ENCODE measurements at places on chromosomes 1 and 21.

GRCh38 chr1:27044613-27045151 lies 32.0 kb upstream of the TENT5B start:
- DNase-seq, result peak; percentile 80

GRCh38 chr1:196677781-196678509 lies 26.1 kb downstream of the CFH start:
- DNase-seq, result no peak

- no peak for DNase-seq
These were observed 1.6 kb upstream of the EVA1C start for GRCh38 chr21:32410916-32411315.

GRCh38 chr1:233364695-233365539 lies 37.4 kb downstream of the MAP3K21 start:
- DNase-seq, result no peak

- DNase-seq, result no peak
These were observed 69.8 kb downstream of the HFM1 start for GRCh38 chr1:91334856-91335255.

DNA sequence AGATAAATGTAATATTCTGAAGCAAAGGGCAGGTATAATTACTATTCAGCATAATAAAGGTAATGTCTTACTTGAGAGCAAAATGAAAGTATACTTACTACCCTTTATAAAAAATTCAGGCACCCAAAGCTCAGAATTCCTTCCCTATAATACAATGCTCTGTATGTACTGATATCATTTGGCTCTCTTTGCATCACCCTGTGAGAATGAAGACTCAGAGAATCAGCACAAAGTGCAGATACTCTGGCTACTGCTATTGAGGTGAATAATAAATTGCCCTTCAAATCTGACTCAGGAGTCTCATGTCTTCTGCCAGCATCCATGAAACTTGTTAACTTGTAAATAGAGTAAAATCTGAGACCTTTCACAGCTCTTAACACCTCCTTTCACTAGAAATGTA lies 108.5 kb upstream of the KCTD3 start:
- DNase-seq, result no peak

- DNase-seq, result no peak
These were observed 10.1 kb downstream of the RUNX3 start for GRCh38 chr1:24919791-24920532.

DNA sequence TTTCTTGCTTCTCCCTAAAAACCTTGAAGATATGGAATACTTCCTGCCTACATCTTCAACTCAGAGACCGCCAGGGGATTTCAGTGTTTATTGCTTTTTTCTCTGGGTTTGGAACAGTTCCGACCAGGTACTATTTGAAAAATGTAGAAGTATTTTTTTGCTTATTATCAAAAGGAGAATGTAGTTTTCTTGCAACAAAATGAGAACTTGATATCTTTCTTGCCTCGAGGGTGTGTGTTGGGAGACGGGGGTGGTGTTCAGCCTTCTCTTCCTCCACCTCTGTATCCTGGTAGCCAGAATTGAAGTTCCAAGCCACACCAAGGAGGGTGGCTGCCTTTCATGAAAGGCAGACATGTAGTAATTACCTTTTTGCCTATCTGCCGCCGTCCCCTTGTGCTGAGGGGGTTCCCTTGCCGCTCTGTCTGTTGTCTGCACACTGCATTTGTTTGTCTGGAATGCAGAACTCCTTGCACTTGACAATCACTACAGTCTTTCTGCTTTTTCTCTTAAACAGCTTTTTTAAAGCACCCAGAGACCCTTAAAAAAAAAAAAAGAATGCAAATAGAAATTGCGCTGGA lies 212.1 kb downstream of the PBX1 start:
- no peak for DNase-seq

- DNase-seq, result no peak
These were observed 9.7 kb downstream of the KIFAP3 start for GRCh38 chr1:170064821-170065220.

GRCh38 chr1:94118471-94118870 lies 2.5 kb downstream of the ABCA4 start:
- no peak for DNase-seq

- no peak for DNase-seq
These were observed 53.1 kb downstream of the NAV1 start for GRCh38 chr1:201591981-201592380.

GRCh38 chr1:93876244-93876643 lies 2.8 kb downstream of the DNTTIP2 start:
- no peak for DNase-seq

DNA sequence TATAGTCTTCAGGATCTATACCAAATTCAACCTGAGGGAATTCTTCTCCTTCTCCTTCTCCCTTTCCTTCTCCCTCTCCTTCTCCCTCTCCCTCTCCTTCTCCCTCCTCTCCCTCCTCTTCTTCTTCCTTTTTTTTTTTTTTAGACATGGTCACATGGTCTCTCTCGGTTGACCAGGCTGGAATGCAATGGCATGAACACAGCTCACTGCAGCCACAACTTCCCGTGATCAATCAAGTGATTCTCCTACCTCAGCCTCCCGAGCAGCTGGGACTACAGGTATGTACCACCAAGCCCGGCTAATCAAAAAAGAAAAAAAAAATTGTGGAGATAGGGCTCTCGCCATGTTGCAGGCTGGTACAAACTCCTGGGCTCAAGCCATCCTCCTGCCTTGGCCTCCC lies 51.5 kb downstream of the DNAI4 start:
- DNase-seq, result no peak

DNA sequence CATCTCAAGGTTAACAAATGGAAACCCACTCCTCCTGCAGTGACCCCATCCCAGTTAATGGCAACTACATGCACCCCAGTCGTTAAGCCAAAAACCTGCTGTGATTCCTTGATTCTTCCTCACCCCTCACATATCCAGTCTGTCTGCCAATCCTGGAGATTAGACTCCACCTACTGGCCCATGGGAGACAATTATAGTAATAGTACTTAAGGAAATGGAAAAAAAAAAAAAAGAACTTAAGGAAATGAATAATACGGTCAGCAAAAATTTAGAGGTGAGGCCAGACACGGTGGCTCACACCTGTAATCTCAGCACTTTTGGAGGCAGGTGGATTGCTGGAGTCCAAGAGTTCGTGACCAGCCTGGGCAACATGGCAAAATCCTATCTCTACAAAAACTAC lies 7.0 kb downstream of the NOL9 start:
- no peak for DNase-seq

DNA sequence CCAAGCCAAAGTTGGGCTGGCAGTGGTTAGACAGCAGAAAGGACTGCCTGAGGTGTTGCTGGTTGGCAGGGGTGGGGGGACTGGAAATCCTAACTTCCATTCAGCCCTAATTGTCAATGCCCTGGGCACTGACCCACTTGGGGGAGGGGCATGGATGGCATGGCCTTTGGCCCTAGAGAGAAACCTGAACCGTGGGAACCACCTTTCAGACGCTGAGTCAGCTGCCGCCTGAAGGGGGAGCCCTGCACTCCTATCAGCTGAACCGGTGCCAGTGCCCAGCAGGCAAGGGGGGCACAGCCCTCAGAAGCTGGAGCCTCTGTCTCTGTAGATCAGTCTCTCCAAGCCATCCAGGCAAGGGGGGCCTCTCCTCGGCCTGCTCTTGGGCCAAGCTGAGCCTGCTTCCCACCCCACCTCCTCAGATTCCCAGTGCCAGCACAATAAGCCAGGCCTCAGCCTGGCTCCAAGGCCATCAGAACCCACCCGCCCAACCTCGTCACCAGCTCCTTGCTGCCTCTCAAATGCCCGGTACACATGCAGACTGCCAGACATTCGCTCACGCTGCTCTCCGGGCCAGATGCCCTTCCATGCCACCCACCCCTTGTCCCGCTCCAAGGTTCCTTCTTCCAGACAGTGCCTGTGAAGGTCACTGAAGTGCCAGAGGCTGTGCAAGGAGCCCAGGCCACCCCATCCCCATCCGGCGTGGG lies 11.6 kb downstream of the TINAGL1 start:
- DNase-seq, result no peak

DNA sequence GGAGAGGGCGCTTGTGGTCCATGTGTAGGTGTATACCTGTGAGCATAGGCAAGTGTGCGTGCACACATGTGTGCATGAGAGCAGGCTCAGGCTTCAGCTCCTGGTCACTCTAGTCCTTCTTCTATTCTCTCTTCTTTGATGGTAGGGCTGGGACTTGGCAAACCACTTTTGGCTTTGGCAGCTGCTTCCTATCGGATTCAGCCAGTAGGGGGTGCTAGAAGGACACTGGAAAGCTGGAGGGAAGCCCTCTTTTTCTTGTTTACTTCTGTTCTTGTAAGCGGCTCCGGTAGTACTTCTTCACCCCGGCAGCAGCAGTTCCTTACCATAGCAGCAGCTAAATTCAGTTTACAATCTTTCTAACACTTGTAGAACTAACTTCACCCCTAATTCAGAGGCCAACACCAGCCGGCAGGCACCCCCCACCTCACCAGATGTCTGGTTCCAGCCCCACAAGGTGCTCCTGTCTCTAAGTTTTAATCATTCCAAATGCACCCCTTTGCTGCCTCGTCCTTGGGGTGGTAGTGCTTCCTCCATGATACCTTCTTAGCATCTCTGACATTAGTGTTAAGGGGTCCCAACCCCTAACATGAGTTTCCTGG lies 25.1 kb downstream of the NENF start:
- DNase-seq, result peak; percentile 59

DNA sequence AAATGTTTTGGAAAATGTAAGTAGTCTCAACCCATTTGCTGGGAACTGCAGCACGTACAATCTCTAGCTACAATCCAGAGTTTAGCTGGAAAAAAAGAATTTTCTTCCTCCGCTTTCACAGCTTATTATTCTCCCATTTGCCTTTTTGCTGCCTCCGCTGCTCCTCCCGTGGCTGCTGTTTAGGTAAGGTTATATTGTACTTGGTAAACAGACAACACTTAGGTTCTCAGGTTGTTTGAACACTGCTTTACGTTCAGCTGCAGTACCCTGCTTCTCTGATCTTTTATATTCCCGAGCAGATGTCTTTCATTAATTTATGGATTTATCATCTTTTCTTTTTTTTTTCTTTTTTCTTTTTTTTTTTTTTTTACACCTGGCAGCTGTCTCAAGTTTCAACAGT lies 14.3 kb downstream of the PROX1 start:
- no peak for DNase-seq

DNA sequence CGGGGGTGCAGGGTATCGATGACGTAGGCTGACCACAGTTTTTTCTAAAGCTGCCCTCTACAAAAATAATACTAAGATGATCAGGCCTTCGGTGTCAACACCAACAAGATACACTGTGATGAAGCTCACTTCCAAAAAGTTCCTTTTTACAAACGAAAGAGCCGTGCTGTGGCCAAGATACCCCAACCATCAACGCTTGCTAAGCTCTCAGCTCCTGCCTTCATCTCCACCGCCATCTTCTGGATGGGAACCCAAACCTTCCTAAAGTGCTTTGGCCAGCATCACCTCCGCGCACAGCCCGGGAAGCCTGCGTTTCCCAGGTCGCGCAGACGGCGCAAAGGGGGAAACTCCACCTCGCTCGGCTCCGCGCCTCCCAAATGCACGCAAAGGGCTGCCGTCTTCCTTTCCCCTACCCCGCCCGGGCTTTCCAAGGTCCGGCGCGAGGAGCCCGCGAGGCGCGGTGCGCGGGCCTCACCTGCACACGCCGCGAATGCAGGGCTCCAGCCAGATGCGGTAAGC lies 541 bp downstream of the USP48 start:
- DNase-seq, result peak; percentile 18

- no peak for DNase-seq
These were observed 111.4 kb downstream of the ST3GAL3 start for GRCh38 chr1:43818691-43819090.

DNA sequence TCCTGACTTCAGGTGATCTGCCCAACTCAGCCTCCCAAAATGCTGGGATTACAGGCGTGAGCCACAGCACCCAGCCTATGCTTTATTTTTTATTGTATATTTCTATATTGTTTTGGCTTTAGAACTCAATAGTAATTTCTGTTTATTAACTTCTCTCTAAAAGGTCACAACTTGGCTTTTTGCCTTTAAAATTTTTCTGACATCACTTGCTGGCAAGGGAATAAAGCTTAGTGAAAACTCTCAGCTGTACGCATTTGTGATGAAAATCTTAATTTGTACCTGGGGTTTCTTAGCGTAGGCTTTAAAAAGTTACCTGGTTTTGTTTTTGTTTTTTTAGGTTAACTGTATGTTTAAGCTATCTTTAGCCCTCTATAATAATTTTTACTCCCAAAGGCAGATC lies 36.2 kb downstream of the B3GALNT2 start:
- DNase-seq, result no peak

- DNase-seq, result no peak
These were observed 42.6 kb downstream of the PCSK9 start for GRCh38 chr1:55081905-55082296.

DNA sequence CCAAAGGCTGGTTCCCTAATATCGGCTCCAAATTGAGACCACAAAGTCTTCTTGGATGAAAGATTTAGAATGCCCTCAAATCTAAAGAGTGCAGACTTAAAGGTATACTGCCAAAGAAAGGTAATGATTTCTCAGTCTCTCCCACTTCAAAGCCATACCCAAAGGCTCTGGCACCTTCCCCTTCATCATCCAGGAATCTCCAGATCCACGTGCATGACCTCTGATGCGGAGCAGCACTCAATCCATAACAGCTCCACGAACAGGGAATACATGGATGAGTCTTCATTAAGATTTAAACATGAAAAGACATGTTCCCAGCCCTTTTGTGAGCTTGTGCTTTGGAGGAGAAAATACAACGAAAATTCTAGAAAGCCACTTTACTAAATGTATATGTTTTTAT lies 453.9 kb downstream of the DSCAM start:
- no peak for DNase-seq

DNA sequence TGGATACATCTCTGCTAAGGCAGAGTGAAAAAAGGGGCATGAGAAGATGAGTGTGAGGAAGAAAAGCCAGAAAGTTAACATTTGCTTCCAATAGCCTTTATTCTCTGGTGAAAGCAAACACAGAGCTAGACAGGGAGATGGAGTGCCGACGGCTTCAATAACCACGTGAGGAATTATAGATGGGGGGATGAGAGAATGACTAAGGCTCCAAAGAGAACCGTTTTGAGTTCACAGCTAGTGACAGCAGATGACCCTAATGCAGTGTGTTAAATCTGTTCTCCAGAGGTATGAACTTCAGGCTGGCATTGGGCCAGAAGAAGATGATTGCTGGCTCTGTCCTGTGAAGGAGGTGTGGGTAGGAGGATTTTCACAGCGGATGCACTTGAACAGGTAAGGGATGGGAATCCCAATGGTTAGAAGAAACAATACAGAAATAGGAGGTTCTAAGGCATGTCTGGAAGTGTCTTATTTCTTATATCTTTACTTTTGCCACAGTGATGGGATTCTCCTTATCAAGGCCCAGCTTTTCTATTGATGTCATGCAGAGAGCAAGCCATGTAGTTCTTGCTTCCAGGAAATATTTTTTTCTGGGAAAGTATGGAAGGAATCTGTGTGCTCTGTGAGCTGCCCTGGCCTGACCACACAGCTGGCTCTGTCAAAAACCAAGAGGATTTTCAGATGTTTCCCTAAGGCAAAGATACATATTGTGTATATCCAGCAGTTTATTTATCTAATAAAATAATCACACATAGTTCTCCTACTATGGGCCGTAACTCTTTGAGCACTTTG lies 573.8 kb downstream of the LTN1 start:
- DNase-seq, result no peak

GRCh38 chr1:45136984-45137383 lies 69.4 kb downstream of the ZSWIM5 start:
- no peak for DNase-seq

GRCh38 chr1:42433369-42433768 lies 22.5 kb downstream of the ZMYND12 start:
- no peak for DNase-seq

- no peak for DNase-seq
These were observed 197.7 kb downstream of the CTH start for GRCh38 chr1:70608815-70609214.

- no peak for DNase-seq
These were observed 66.9 kb upstream of the TNR start for GRCh38 chr1:175810305-175810704.

Measured in T1000 (cell line).